SJCRH30 (cell line): ENCODE measurements at places on chromosomes 3 and 15. TPM values are rescaled to one million over a fixed set of nuclear protein-coding genes. Genes with fewer than 3 reads are reported as not detected.
A peak's percentile ranks its signal among the peaks of the same experiment; 100 is the strongest.

Gene C3orf49
- total RNA-seq, result not detected in 2 replicates

Gene ADAMTS9
- 6.7 and 6.9 TPM in 2 replicates for total RNA-seq

Gene SCG5
- 0.36 and 0.41 TPM in 2 replicates for total RNA-seq

DNA sequence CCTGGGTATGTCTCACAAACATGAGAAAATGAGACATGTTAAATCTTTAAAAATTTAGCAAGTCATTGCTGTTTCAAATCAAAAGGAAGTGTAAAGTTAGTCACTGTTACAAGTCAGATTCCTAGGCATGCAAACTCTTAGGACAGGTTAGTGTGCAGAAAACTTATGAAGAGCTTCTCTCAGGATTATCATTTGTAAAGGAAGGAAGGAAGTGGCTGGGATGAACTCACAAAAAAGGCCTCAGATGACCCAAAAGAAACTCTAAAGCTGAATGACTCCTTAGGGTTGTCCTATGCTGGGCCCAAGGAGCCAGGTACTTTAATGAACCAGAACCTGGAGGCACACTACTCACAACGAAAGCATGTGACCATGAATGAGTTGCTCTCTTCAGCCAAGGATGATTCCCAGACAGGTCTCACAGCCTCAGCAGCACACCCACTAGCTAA is 25.0 kb downstream of the MSL2 start:
- no peak for DNase-seq

DNA sequence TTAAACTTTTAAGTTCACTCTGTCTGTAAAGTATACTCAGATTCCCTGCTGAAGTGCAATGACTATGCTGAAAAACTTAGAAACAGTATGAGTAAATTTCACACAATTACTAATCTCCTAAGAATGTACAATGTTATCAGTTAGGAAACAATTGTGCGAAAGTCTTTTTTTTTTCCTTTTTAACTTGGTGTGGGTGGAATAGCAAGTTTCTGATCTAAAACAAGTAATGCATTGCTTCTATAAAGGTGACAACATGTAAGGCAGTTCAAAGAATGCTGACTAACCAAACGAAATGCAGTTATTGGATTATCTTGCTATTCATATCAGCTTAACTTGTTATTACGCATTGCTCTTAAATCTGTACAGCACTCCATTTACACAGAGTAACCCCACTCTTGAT is 19.3 kb upstream of the SLC12A8 start:
- no peak for DNase-seq

DNA sequence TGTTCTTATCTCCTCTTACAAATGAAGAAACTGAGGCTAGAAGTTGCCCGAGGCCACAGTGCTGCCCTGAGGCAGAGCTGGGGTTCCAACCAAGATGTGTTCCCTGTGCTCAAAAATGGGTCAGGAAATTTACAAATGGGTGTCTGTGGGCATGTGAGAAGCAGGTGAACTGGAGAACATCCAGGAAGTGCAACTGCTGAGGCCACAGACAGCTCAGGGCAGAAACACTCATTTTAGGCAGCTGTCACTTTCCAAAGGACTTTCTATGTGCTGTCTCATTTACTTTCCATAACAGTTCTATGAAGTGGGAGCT is 47.2 kb upstream of the ATP2B2 start:
- DNase-seq, result no peak

Gene LYZL4
- not detected in 2 replicates for total RNA-seq

GRCh38 chr3:159166899-159167586 is 365.2 kb downstream of the MFSD1 start:
- DNase-seq, result no peak

GRCh38 chr3:171865191-171865865 is 22.2 kb downstream of the TMEM212 start:
- DNase-seq, result no peak

Gene LRRIQ4
- 0.18 and 0.20 TPM in 2 replicates for total RNA-seq

DNA sequence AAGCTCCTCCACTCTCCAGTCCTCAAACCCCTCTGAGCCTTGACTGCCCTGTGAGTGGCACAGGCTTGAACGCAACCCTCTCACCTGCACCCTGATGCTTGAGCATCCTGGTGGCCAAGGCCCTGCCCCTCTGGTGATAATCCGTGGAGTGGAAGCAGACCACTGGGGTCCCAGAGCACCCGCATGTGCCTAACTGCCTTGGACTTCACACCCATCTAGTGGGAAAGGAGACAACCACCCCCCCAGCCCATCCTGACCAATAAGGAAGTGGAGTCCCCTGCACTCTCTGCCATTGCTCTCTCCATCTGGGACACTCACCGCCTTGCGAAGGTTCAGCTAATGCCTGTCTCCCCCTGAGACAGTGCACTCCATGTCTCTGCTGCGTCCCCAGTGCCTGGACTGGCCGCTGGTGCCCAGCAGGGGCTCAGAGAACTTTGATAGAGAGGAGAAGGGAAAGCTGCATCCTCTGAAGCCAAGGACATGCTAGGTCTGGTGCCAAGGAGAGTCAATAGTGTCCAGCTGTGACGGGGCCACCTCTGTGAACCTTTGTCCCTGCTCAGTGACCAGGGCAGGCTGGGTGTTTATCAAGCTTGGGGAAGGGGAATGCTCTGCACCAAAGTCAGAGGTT is 3.4 kb downstream of the KLF15 start:
- DNase-seq, result no peak

- DNase-seq, result no peak
Observed at GRCh38 chr3:124607163-124607562, 123.1 kb upstream of the UMPS start.

Gene GOLGA8B
- 7.6 and 14.7 TPM in 2 replicates for total RNA-seq

Gene C3orf80
- 0.05 and 0.14 TPM in 2 replicates for total RNA-seq

- no peak for DNase-seq
Observed at GRCh38 chr3:189282741-189283140, 111.0 kb downstream of the TPRG1 start.

Gene KIF9
- total RNA-seq, result 5.1 and 5.6 TPM in 2 replicates

Gene ADIPOQ
- not detected in 2 replicates for total RNA-seq

DNA sequence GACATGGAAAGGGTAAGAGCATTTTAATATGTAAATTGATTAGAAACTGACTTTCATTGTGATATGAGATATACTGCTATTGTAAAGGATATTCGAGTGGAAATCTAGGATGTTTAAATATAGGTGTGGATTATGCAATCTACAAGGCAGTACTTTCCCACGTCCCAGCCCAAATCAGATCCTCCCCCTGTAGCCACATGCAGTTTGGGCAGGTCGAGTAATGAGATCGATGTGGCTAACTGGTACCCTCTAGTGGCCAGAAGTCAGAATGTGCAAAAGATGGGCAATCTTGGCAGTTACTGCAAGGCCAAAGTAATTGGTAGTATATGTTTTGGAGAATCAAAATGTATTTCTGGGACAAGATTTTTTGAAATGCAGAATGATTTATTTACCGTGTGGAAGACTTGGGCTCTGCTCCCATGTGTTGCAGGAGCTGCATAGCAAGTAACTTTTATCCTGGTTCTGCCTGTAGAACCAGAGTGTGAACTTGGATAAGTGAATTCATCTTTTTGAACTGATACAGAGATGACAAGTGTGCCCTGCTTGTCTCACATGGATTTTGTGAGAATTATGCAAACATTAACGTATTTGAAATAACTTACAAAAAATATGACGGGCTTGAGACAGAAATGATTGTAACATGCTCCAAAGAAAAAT is 94.5 kb upstream of the ADAMTSL3 start:
- DNase-seq, result peak; percentile 77

DNA sequence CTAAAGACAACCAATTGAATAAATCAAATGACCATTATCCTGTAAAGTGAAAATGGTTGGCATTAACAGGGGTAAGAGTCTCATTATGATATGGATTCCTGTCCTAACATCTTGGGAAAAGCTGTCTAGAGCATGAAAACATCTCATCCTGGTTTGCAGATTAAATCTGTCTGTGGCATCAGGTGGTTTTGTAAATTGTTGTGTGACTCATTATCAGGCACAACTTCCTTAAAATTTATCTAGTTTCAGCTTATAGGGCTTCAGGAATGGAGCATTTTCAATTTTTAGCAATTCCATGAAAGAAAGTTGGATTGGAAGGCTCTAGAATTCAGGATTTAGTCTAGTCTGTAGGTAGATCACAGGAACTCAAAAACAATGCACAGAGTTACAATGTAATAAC is 31.1 kb upstream of the SLC27A2 start:
- no peak for DNase-seq

Gene CAPN3
- total RNA-seq, result 0.59 and 0.81 TPM in 2 replicates
